ENCODE measurements at places on chromosomes 5 and 9.

- no peak for DNase-seq
Observed at GRCh38 chr9:74609671-74610405, 112.7 kb downstream of the RORB start.

- DNase-seq: no peak
Observed at GRCh38 chr5:99089822-99090549, 161.2 kb upstream of the CHD1 start.

GRCh38 chr5:144275329-144275728, 104.7 kb downstream of the KCTD16 start:
- peak; percentile 49 for DNase-seq

- DNase-seq: no peak
Observed at GRCh38 chr5:135606431-135606830, 27.6 kb upstream of the CXCL14 start.

GRCh38 chr9:35813434-35814105, 1.3 kb downstream of the HINT2 start:
- no peak for DNase-seq

GRCh38 chr5:15266229-15266628, 233.8 kb upstream of the FBXL7 start:
- no peak for DNase-seq

- peak; percentile 1 for DNase-seq
Observed at GRCh38 chr9:77455312-77455927, 192.7 kb downstream of the GNA14 start.

- no peak for DNase-seq
Observed at GRCh38 chr9:83598487-83598886, 24.5 kb upstream of the IDNK start.

DNA sequence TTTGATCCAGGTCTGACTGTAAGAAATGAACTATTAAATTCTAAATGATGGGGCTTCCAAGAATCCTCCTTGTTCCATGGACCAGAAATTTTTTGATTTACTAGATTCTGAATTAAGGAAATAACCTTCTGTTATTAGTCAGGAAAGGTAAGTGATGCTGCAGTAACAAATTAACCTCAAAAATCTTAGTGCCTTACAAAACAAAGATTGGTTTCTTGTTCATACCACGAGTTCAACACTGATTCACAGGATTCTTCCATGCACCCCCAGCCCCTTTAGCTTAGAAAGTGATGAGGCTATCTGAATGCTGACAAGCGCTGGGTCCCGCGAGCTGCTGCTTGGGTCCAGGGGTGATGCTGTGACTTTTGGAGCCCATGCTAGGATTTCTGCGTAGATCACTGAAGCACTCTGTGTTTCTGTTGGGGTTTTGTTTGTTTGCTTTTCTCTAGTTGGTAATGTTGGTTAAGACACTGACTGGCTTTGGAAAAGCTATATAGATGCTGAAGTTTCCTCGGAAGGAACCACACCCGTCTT, 52.3 kb downstream of the COL15A1 start:
- no peak for DNase-seq

DNA sequence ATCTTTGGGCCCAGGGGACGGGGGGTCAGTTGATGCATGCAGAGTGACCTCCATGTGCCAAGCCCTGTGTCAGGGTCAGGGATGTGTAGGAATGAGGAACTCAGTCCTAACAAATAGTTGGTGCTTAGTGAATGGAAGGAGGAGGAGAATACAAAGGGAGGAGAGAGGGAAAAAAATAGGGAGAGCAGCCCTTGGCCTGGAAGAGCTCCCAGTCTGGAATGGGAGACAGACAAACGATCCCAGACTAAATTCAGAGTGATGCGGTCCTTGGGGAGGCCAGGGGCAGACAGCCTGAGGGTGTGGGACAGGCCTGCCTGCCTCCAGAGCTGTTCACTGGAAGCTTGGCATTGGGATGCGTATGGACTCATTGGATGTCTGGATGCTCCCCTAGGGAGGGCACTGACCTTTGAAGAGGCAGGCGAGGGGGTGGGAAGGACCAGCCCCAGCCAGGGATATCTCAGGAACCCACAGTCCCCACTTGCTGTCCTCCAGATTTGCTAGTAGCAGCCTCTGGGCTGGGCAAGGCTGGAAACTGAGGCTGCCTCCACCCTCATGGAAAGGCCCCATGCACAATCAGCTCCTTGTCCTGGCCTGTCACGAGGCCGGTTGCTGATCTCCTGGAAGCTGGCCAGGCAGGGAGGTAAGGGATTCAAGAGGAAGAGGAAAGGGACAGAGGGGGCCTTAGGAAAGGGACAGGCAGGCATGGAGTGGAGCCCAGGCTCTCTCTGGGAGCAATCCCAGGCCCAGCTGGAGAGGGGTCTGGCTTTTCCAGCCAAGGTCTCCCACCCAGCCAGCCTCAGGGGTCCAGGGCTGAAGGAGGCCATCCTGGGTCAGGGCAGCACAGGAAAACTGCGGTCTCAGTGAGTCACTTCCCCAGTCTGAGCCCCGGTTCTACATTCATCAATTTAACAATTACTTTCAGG, 69.0 kb upstream of the GGTA1 start:
- no peak for DNase-seq

DNA sequence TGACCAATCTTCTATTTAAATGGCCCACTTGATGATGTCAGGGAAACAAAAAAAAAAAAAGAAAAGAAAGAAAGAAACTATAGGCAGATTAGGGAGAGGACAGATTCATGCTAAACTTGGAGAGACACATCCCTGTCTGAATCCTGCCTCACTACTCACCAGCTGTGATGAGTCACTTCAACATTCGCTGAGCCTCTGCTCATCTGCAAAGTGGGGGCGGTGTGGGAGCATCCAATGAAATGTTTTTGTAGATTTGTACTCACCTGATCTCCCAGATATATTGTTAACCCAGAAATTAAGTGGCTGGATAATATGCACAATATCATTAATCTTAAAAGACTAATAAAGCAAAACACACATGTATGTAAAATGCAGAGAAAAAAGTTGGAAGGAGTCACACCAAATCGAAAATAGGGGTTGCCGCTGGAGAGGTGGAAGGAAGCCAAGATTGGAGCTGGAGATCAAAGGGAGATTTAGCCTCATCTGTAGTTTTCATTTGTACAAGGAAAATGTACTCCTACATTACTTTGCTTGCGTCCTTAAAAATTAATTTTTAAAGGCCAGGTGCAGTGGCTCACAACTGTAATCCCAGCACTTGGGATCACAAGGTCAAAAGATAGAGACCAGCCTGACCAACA, 17.0 kb upstream of the ERGIC1 start:
- no peak for DNase-seq
